Pulmonary artery endothelial cell (primary cell): ENCODE measurements at places on chromosomes 16 and 17. TPM values are rescaled to one million over a fixed set of nuclear protein-coding genes. Genes with fewer than 3 reads are reported as not detected.

GRCh38 chr16:86997058-86997457, 320.1 kb downstream of the C16orf95 start:
- no peak for DNase-seq

DNA sequence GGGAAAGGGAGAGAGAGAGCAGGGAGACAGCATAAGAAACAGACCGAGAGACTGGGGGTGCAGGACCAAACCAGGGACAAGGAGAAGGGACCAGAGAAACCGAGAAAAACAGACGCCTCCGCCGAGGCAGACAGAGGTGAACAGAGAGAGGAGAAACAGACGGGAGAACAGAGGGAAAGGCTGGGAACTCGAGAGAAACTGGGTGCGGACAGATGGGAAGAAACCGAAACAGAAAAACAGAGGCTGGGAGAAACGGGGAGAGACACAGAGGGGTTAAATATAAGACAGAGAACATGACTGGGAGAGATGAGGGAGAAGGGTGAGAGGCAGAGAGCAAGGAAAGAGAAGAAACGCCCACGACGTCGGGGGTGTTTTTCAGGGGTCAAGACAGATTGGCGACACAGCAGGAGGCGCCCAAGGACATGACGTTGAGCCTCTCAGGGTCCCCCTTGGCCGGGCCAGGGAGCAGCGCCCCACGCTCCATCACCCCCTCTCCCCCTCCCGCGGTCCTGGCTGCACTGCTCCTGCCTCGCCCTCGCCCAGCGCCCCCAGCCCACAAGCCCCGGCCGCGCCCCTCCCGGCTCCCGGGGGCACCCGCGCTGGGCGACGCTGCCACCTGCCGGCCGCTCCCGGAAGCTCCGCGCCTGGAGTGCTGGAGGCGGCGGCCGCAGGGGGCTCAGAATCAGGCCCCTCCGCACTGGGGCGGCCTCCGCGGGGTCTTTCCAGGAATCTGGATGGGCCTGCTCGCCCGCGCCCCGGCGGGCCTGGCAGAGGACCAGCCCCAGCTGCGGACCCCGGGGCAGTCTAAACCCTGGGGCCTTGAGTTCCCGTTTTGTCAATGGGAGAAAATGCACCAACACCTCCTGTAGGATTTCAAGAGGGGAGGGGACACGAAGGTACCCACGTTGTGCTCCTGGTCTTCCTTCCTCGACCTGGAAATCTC, 1.3 kb upstream of the TMEM92 start:
- DNase-seq = no peak

RDM1 gene
- 0.26 and 0.35 TPM in 2 replicates for total RNA-seq

HOXB3 gene
- total RNA-seq = 6.9 and 7.5 TPM in 2 replicates

GRCh38 chr16:82389956-82390650, 220.1 kb upstream of the MPHOSPH6 start:
- no peak for DNase-seq

UBALD2 gene
- total RNA-seq = 9.3 and 14.2 TPM in 2 replicates

DNA sequence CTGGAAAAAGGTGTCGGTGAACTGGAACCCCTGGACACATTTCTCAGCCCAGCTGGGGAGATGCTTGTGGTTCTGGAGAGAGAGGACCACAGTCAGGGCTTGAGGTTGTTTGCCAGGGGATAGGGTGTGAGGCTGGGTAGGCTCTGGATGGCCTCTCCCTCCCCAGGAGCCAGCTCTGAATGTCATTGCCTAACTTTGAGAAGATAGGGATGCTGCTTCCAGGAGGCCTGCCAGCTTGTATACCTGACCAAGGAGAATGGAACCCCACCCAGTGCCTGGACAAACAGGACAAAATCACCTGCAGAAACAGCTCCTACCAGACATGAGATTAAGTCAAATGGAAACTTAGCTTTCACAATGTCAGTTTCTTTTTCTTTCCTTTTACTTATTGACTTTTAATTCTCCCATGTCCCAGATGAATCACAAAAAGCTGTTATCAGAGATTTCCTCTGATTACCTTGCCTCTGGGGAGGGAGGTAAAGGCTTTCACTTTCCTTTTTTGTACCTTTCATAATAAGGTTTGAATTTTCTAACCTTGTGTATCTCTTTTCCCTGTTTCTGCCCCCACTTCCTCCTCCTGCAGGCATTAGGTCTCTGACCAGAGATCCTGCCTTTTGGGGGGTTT, 29.8 kb upstream of the PLLP start:
- DNase-seq = no peak

DNA sequence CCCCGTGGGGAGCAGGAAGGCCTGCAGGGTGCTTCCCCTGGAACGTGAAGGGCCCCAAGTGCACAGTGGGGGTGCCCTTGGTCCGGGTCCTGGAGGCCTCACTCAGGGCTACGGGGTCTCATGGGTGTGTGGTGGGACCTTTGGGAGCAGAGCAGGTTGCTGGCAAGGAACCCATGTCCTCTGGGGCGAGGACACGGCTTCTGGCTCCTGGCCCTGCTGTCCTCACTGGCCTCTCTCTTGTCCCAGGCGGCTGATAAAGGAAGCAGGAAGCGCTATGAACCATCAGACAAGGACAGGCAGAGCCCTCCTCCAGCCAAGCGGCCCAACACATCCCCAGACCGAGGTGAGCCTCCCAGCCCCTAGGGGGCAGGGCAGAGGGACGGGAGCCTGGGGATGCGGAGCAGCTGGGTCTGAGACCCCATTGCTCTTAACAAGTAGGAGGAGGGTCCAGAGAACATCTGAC, 9.8 kb upstream of the IL17C start:
- no peak for DNase-seq

COG8 gene
- 30.5 and 32.0 TPM in 2 replicates for total RNA-seq

TMC8 gene
- total RNA-seq = under 0.01 TPM in 1 of 2 replicates, not detected in the other

SMIM36 gene
- total RNA-seq = not detected in 2 replicates

FOXN1 gene
- total RNA-seq = not detected in 2 replicates

WFIKKN1 gene
- total RNA-seq = 0.07 TPM in 2 replicates

- no peak for DNase-seq
Observed at GRCh38 chr17:31328160-31328535, 6.7 kb upstream of the EVI2A start.

GRCh38 chr17:31320241-31320640, 1.2 kb downstream of the EVI2A start:
- no peak for DNase-seq

DNA sequence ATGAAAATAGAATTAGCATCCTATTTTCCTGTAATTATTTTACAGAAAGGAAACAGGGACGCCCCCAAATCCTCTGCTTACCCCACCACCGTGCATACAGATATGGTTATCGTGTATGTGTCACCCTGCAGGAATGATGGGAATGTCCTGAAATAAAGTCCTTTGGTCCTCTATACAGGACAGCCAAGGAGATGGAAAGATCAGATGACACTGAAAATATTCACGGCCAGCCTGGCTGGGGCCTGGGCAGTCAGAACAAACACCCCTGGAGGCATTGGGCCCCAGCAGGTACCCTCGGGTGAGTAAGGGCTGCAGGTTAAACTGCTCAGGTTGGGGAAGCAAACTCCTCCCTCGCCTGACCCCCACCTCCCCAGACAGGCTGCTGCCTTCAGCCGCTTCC, 368.0 kb downstream of the FOXL1 start:
- no peak for DNase-seq

- DNase-seq = no peak
Observed at GRCh38 chr17:10286324-10286723, 86.5 kb downstream of the MYH13 start.

DNA sequence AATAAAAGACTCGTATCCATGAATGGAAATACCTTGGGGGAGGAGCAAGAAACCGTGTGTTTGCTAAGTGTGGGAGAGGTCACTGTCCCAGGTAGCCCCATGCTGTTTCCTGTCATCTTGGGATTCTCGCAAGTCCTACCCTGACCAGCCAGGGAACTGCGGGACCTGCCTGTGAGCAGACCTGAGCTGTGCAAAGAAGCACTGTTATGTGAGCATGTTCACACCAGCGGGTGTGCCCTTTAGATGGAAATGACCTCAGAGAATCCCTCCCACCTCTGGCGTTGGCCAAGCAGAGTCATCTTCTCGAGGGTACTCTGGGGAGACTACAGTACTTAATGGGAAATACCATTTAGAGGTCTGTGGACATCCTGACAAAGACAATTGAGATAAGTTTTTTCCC, 127.0 kb upstream of the MON1B start:
- DNase-seq = no peak
